ENCODE measurements at places on chromosomes 11 and 22.

GRCh38 chr11:17077520-17078401 lies at the start of gene RPS13:
RPS13 (minus strand) TSS chr11:17077667; CDS start chr11:17077641, 26 bp downstream.
- peak; percentile 99 for DNase-seq

DNA sequence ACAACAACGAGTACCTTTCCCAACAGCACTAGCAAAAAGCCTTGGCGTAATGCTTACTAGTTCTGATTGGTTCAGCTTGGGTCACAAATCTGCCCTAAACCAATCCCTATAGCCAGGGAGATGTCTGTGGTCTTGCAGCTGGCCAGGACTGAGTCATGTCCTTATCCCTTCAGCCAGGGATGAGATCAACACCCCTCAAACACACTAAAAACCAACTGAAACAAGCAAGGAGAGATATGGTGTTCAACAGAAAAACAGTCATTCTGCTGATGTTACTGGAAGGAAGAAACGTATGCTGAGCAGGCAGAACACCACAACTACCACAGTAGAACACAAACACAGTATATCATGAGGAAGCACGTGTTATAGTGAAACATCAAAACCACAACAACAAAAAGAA lies 375.6 kb downstream of the LARGE1 start:
- no peak for DNase-seq

DNA sequence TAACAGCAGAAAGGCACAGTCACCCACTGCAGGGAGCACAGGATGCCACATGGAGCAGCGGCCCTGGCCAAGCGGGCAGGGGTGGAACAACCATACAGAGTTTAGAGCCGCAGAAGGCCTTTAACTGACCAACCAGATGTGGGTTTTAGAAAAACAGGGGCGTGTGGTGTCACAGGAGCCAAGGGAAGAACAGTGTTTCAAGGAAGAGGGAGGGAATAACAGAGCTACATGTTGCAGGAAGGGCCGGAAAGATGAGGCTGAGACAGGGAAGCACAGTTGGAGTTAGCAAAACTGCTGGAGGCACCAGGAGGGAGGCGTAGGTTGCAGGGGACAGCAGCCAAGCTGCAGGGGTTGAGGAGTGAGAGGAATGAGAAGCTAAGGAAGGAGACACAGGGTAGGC lies 7.8 kb upstream of the NAA40 start:
- no peak for DNase-seq

GRCh38 chr11:125036933-125037332 lies 26.2 kb upstream of the SLC37A2 start:
- DNase-seq: no peak

- no peak for DNase-seq
These were observed 463 bp upstream of the PTPMT1 start for GRCh38 chr11:47564933-47565339.

- no peak for DNase-seq
These were observed 91.2 kb upstream of the BID start for GRCh38 chr22:17865183-17866055.
